ENCODE measurements at places on chromosomes 11 and 22.

- no peak for DNase-seq
Observed at GRCh38 chr11:109512680-109513079, 90.7 kb downstream of the C11orf87 start.

GRCh38 chr11:132234878-132235277, 864.5 kb downstream of the NTM start:
- no peak for DNase-seq

- peak; percentile 93 for DNase-seq
Observed at GRCh38 chr22:23137905-23138561, 3.8 kb downstream of the RSPH14 start.

DNA sequence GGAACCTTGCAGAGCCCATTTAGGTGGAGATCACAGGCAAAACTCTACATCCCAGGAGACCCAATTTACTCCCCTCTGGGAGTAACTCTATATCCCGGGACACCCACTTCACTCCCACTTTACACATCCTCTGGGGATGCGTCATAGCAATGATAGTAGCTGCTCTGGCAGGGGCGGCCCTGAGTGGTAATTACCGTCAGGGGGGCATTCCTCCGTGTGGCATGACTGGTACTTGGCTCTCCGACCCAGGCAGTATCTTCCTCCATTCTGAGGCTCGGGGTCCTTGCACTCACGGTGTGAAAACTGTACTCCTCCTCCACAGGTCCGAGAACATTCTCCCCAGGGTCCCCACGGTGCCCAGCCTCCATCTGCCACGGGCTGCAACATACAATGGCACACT, 17.2 kb downstream of the ADAMTS8 start:
- DNase-seq = no peak

GRCh38 chr22:42202048-42202447, 68.4 kb downstream of the TCF20 start:
- DNase-seq = no peak

GRCh38 chr22:38844315-38845003, 631 bp upstream of the NPTXR start:
- DNase-seq = peak; percentile 50

DNA sequence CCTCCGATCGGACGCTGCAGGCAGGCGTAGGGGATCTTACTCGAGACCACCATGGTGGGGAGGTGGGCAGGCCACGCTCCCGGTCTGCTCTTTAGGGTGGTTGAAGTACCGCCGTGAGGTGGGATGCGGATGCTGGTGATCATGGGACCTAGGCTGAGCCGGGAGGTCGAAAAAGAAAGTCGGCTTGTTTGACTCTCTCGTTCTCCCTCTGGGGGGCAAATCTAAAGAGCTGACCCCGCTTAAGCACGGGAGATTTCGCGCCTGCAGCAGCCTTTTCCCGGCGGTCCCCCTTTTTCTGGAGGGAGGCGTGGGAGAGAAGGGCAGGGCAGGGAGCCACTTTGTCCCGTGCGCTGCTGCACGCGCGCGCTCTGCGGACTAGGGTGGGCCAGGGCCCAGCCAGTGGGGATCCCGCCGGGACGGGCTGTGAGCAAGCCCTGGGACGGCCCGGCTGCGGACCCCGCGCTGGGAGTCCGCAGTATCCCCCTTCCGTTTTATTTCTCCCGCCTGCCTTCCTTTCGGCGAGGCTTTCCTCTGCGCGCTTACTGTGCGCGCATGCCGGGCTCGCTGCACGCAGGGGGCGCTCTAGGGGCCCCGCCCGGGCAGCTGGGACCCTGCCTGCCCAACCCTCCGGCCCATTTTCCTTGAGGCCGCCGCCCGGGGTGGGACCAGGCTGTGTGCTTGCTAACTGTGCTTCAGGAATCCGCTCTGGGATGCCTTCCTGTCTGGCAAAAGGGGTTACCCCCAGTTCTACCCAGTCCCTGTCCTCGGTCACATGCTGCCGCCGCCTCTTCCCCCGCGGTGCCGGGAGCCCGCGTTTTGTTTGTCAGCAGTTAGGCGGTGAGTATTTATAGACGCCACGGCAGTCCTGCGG, 81.0 kb downstream of the PRR5L start:
- peak; percentile 85 for DNase-seq

- no peak for DNase-seq
Observed at GRCh38 chr11:61727401-61727811, 25.0 kb upstream of the MYRF start.

All from RPMI8226 (cell line).